RCC 7860 (cell line): ENCODE measurements at places on chromosomes 13 and 19.

DNA sequence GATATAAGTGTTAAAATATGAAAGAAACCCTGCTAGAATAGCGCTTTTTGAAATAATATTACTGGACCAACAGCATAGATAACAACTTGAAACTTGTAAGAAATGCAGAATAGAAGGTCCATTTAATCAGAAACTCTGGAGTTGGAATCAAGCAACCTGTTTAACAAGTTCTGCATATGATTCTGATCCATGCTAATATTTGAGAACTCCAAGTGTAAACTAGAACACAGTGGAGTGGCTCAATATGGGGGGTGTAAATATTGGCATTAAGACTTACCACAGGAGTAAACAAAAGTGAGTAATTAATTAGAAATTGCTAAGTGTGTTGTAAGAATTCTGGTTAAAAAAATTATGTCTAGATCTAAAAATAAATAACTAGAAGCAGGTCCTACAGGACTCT, 151.2 kb downstream of the SLITRK1 start:
- DNase-seq, result no peak

DNA sequence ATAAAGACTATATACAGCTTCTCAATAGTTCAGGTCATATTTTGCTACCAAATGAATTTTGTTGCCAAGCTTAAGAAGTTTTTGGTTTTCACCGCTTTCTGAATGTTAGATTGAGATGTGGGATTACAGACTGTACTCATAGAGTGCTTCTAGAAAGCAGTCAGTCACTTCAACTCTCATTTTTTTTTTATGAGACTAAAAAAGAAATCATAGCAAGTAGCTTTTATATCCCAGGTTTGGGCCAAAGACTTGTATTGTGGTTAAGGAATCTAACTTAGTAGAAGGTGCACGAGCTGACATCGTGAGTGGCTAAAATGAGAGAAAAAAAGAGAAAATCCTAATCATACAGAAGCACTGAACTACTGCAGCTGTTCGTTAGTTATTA, 2.2 kb upstream of the USPL1 start:
- DNase-seq, result no peak

DNA sequence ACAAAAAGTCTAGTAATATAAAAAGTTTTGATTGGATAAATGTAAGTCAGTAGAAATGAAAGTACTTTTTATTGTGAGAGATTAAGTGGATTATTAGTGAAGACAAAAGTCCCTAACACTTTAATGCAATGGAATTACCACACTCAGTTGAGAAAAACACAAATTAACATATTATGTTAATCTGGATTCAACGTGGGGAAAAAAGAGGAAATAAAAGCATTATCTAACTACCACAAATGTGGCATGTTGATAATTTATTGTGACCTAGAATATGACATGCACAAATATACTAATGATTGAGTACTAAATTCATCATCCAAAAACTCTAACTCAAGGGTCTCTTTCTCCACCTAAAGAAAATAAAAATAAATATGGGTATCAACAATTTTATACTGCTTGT, 41.5 kb downstream of the FOXO1 start:
- no peak for DNase-seq

GRCh38 chr13:73131247-73131646, 72.4 kb downstream of the KLF5 start:
- no peak for DNase-seq

- no peak for DNase-seq
Measured at GRCh38 chr13:97239306-97239705, 17.2 kb downstream of the MBNL2 start.

DNA sequence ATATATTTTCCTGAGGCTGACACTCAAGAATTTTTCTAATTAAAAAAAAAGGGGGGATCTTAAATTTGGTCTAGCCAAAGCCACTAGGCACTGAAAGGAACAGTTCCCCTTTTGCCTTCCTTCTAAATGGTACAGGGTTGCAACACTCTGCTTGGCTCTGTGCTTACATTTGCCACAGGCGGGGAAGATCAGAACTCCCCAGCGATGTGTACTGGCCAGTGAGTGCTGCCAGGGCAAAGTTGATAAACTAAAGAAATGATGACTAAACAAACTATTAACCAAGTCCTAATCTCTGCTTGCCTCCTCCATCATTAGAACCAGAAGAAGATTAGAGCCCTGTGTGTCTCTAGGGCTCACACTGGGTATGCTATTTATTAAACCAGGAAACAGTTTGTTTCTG, 75.3 kb upstream of the SCEL start:
- no peak for DNase-seq

DNA sequence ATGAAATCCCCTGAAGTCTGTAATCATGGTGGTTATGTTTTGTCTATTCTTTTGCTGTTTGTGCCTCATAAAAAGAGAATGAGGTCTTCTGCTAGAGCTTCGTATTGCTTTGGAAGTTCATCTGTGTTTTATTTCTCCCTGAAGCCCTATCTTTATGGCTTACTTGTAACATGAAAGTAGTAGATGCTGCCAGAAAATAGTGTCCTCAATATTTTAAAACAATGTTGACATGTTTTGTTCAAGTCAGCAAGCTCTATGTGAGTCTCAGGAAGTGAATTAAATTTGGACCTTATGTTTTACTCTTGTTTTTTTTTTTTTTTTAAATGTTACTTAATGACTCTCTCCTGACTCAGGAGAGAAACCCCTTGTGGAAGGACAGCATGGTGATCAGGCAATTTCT, 130.5 kb downstream of the B3GLCT start:
- DNase-seq, result no peak

DNA sequence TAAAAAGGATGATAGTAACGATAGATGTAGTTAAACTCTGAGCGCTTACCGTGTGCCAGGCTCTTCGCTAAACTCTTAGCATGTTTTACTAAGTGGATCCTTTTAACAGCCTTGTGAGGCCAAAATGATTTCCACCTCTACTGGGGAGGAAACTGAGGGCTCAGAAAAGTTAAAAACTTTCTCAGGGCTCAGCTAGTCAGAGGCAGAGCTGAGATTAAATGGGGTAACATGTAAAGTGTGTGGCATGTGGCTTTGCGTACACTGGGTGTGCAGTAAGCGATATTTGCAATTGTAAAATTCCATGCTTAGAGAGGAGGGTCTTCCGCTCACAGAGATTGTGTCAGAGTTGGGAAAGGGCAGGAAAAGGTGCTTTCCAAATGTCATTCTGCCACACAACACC, 1.7 kb downstream of the U2AF2 start:
- DNase-seq, result no peak

GRCh38 chr13:49840266-49840665, 47.8 kb upstream of the KPNA3 start:
- no peak for DNase-seq

DNA sequence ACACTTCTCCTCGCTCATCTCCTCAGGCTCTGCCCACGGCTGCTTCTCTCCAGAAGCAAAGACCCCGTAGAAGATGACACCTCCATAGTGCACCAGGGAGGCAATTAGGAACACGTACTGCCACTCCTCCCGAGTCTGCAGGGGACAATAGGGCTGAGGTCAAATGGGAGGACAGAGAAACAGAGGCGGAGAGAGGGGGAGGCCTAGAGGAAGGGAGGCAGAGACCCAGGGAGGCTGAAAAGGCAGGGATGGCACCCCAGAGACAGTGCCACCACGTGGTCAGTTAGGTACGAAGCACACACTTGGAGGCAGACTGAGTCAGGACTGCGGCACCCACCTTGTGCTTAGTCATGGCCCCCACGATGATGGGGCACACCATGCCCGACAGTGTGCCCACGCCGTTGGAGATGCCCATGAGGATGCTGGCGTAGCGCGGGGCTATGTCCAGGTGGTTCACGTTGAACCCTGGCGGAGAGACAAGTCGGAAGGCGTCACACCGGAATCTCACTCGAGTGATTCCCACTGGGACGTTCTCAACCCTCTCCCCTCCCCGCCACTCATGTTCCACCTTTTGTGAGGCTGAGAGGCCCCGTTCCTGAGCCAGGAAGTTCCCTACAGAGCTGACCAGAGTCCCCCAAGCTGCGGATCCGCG, 5.6 kb downstream of the GFY start:
- DNase-seq, result no peak

GRCh38 chr19:45350477-45351058, 10.0 kb downstream of the KLC3 start:
- no peak for DNase-seq

GRCh38 chr13:39976481-39976880, 321.0 kb downstream of the COG6 start:
- no peak for DNase-seq
